ENCODE measurements at places on chromosomes 1 and 21.

DNA sequence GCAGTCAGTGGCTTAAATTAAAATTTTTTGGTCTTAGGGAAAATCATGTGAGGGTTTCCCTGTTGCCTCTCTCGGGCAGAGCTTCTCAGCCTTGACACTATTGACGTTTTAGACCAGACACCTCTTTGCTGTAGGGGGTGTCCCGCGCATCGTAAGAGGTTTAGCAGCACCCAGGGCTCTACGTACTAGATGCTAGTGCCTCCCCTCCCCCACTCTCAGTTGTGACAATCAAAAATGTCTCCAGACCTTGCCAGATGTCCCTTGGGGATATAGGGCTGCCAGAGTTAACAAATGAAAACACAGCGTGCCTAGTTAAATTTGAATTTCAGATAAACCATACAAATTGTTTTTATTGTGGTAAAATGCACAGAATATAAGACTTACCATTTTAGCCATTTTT is 293.3 kb downstream of the DISC1 start:
- no peak for DNase-seq

DNA sequence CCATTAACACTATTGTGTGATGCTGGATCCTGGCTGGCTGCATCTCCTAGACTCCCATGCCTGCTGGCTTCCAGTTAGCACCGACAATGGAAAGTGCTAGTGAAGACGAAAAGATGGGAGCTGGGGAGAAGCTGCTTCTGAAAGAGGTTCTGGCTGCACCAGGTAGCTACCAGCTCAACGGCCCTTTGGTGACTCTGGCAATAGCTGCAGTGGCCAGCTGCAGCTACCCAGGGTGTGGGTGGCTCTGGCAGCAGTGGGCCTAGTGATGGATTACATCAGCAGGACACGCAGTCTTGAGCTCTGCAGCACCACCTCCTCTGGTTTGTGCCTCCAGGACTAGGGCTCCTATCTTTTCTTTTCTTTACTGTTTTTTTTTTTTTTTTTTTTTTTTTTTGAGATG is 662.6 kb downstream of the MATN1 start:
- no peak for DNase-seq

DNA sequence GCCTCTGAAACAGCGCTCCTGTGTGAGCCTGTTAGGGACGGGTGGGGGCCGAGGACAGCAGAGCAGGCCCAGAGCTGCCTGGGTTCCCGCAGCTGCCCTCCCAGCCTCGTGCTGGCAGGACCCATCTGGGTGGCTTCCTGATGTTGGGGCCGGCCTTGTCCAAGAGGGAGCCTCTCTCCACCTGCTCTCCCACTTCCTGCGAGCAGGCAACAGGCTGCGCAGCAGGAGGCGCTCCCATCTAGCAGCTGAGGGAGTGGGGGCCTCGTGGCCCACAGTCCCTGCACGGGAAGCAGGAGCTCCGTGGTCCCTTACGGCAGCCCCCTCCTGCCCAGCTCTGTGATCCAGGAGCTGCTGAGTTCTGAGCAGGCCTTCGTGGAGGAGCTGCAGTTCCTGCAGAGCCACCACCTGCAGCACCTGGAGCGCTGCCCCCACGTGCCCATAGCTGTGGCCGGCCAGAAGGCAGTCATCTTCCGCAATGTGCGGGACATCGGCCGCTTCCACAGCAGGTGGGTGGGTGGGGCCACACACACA is 68.0 kb downstream of the TRIM11 start:
- DNase-seq = no peak

- DNase-seq = no peak
These were observed 108.0 kb downstream of the TNNI3K start for GRCh38 chr1:74343216-74343615.

GRCh38 chr1:171468120-171468750 is 17.1 kb upstream of the PRRC2C start:
- DNase-seq = no peak

DNA sequence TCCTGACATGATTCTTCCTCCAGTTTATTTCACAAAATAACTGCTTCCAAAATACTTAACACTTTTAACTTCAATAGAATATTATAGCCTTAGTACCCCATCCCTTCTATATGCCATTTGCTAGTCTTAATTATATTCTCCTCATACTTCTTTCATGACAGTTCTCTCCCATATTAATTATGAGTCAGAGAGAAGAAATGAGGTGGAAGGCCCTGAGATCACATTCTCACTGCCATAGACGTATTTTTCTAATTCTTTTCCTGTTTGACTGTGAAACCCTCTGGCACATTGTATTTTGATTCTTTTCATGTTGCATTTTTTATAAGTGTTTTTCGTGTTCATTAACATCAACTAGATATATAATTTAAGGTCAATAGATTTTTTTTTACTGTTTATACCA is 88.4 kb downstream of the GTF2B start:
- DNase-seq = peak; percentile 12

GRCh38 chr1:88612773-88613172 is 71.3 kb upstream of the PKN2 start:
- no peak for DNase-seq

- DNase-seq = no peak
These were observed 109.9 kb upstream of the LBR start for GRCh38 chr1:225537554-225538251.

GRCh38 chr1:38787041-38787440 is 72.5 kb downstream of the RRAGC start:
- DNase-seq = no peak

GRCh38 chr1:109231066-109231465 is 17.3 kb downstream of the SARS1 start:
- DNase-seq = no peak

DNA sequence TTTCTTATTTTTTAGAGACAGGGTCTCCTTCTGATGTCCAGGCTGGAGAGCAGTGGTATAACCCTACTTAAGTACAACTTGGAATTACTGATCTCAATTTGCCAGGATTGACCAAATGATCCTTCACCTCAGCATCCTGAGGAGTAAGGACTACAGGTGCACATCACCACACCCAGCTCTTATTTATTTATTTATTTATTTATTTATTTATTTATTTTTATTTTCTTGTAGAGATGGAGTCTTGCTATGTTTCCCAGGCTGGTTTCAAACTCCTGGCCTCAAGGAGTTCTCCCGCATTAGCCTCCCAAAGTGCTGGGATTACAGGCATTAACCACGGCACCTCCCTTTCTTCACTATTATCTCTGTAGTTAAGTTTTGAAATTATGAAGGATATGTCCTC is 117.5 kb upstream of the NEGR1 start:
- DNase-seq = no peak

GRCh38 chr1:171055966-171056643 is 34.6 kb upstream of the FMO3 start:
- DNase-seq = no peak

DNA sequence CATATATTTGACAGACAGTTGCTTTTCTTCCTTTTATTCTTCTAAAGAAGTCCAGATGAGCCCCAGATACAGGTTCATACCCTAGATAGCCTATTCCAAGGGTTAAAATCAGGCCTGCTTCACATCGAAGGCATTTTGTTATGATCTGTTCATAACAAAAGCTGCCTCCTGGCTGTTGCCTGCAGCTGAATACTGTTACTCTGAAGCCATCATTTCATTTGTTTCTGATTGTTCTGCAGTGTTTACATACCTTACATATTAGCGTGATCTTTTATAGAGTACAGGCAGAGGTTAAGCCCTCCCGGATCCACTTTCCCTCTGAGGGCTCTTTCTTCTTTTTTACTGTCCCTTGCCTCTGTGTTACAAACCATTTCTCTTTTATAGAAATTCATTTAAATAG is 219.0 kb upstream of the HOOK1 start:
- DNase-seq = no peak

- no peak for DNase-seq
These were observed 44.9 kb upstream of the EPHA8 start for GRCh38 chr1:22518379-22518778.

DNA sequence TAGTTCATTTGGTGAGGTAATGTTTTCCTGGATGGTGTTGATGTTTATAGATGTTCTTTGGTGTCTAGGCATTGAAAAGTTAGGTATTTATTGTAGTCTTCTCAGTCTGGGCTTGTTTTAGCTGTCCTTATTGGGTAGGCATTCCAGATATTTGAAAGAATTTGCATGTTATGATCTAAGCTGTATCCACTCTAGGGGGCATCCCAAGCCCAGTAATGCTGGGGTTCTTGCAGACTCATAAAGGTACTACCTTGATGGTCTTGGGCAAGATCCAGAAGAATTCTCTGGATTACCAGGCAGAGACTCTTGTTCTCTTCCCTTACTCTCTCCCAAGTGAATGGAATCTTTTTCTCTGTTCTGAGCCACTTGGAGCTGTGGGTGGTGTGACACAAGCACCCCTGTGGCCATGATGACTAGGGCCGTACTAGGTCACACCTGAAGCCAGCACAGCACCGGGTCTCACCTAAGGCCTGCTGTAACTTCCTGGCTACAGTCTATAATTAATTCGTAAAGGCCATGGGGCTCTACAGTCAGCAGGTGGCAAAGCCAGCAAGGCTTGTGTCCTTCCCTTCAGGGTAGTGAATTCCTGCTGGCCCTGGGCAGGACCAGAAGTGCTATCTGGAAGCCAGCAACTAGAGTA is 74.8 kb upstream of the PDE4B start:
- DNase-seq = peak; percentile 19

DNA sequence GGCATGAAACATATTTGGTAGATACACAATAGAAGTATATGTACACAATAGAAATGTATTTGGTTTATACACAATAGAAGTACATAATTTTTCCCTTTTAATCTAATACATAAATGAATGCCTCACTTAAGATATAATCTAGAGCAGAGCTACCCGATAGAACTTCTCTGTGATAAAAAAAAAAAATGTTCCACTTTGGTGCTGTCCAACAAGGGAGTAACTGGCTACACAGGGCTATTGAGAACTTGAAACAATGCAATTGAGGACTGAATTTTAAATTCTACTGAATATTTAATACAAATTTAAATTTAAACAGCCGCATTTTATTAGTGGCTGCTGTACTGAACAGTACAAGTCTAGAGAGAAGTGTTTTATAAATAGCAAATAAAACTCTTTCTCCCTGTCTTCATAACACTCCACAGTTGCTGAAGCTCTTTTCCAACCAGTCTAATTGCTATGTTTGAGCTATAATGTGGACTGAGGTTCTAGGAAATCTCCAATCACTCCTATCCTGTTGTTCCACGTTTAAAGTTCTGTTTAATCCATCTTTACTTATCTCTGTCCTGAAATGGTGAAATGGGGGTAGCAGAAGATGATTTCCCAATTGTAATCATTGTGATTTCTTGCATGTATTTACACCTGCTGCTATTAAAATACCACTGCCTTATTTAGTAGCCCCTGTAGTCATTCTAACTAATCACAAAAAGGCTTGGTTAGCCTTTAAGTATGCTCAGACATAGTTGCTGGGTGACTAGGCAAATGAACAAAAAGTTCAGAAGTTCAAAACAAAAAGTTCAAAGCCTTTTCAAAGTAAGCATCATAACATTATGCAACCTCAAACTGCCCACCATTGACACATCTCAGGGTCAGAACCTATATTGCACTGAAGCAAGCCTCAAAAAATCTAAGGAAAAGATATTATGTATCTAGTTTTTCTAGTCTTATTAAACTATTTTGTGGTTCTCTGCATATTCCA is 192.3 kb upstream of the C1orf87 start:
- peak; percentile 64 for DNase-seq

- no peak for DNase-seq
These were observed 18.1 kb downstream of the SLC37A1 start for GRCh38 chr21:42531771-42532170.

DNA sequence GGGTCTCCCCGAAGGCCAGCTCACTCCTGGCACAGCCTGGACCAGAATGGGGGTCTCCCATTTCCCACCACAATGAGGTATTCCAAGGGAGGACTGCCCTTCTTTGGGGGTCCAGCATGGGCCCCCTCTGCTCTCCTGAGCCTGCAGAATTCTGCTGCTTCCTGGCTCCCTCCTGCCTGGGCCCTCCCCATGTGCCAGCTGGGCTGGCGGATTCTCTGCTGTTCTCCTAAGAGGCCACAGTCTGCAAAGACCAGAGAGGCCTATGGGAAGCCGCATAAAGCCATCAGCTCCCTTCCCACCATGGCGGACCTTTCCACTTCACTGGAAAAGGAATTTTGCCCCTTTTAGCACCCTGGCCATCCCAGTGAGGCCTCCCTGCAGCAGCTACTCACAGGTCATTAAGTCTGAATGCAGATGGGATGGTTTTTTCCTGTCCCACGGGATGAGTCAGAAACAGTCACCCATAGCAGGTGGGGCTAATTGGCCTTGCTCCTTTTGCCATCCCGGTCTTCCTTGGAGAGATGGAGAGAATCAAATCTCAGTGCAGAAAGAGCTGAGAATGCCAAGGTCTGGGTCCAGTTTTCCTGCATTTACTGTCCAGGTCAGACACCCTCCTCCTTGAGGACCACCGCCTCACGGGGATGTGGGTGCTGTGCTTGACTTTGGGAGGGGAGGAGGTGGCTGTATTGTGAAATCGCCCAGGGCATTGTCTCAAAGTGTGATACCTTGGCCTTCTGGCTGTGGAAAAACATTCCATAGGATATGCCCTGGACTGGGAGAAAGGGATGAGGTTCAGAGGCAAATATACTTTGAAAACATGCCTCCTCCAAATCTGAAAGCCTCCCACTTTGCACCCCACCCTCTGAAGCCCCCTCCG is 23.2 kb downstream of the MYBPH start:
- no peak for DNase-seq

DNA sequence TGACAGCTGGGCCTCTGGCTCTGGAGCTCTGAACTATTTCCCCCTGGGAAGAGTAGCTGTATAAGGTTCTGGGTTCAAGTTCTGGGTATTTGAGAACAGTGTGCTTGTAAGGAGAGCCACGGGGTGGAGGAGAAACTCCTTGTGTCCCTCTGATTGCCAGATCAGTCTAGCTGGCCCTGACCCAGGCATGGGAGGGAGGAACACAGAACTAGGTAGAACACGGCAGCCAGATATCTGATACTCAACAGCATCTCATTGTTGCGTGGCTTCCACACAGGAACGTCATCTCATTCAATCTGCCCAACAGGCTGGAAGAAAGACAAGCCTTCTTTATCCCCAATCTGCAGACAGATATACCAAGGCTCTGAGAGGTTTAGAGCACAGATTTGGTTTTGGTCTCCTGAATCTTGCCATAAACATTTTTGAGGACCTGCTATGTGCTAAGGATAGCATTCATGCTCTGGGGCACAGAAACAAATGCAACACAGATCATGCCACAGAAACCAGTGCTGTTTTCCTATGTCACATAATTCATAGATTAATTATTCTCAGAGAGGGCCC is 83.8 kb downstream of the PLXNA2 start:
- no peak for DNase-seq

GRCh38 chr1:241485554-241485992 is 34.0 kb downstream of the FH start:
- DNase-seq = no peak

GRCh38 chr1:225772323-225772768 is 5.3 kb upstream of the SRP9 start:
- peak; percentile 63 for DNase-seq

- DNase-seq = no peak
These were observed 876 bp downstream of the MOB3C start for GRCh38 chr1:46615735-46616134.

- DNase-seq = no peak
These were observed 2.5 kb downstream of the TMEM63A start for GRCh38 chr1:225879521-225880221.
